ENCODE measurements at places on chromosomes 7 and 10.
A peak's percentile ranks its signal among the peaks of the same experiment; 100 is the strongest.

GRCh38 chr10:119177708-119178371, 772 bp downstream of the PRDX3 start:
- no peak for DNase-seq

GRCh38 chr10:76036111-76036940, 604.9 kb downstream of the LRMDA start:
- DNase-seq, result peak; percentile 84

- DNase-seq, result no peak
Measured at GRCh38 chr10:13206546-13207443, 27.4 kb downstream of the UCMA start.

GRCh38 chr7:121187222-121187621, 141.6 kb upstream of the WNT16 start:
- DNase-seq, result no peak

DNA sequence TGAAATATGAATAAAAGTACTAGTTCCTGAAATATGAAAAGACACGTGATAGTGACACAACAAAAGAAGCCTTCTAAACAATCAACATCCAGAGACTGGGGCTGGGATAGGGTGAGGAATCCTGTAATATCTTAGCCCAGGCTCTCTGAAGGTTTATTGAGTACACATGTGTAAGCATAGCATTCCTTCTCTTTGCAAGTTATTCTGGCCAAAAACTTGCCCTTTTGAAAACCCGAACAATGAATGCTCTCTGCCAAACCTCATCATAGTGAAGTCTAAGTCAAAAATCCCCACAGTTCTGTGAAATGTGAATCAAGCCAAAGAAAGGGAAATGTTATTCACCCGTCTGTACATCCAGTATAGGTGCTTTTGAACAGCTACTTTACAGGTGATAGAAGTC, 11.6 kb downstream of the SEMA3D start:
- DNase-seq, result no peak

GRCh38 chr7:137898839-137899721, 52.3 kb upstream of the DGKI start:
- peak; percentile 66 for DNase-seq

DNA sequence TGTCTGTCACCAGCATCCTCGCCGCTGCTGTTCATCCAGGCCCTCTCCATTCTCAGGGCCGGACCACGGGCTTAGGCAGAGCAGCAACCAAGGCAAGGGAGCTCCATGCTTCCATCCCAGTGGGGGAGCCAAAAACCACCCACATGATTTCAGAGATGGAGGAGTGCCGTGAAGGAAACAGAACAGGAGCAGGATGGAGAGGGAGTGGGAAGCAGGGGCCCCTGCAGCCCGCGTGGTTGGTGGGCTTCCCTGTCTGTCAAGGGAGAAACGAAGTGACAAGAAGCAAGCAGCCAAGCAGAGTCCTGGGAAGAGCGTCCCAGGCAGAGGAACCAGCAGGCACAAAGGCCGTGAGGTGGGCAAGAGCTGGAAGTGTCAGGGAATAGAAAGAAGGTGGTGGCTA, 95.7 kb downstream of the SLIT1 start:
- DNase-seq, result no peak

DNA sequence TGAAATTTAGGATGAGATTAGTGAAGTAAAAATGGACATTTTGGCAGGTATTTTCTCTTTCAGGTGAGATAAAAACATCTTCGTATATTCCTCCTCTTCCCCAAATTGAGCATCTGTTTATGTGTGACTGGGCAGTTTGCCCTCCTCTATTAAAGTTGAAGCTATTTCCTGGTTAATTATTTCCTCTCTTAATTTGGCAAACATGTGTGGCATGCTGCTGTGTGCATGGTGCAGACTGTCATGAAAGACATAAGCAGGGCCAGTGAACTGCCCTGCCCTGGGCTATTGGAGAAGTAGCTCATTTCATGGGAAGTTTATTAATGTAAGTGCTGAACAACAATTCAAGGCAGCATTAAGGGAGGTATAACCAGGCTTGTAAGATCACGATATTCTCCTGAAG, 52.6 kb downstream of the EVX1 start:
- DNase-seq, result no peak

- no peak for DNase-seq
Measured at GRCh38 chr7:120583899-120584586, 273.9 kb downstream of the TSPAN12 start.

- no peak for DNase-seq
Measured at GRCh38 chr7:106279425-106280197, 5.2 kb downstream of the NAMPT start.

DNA sequence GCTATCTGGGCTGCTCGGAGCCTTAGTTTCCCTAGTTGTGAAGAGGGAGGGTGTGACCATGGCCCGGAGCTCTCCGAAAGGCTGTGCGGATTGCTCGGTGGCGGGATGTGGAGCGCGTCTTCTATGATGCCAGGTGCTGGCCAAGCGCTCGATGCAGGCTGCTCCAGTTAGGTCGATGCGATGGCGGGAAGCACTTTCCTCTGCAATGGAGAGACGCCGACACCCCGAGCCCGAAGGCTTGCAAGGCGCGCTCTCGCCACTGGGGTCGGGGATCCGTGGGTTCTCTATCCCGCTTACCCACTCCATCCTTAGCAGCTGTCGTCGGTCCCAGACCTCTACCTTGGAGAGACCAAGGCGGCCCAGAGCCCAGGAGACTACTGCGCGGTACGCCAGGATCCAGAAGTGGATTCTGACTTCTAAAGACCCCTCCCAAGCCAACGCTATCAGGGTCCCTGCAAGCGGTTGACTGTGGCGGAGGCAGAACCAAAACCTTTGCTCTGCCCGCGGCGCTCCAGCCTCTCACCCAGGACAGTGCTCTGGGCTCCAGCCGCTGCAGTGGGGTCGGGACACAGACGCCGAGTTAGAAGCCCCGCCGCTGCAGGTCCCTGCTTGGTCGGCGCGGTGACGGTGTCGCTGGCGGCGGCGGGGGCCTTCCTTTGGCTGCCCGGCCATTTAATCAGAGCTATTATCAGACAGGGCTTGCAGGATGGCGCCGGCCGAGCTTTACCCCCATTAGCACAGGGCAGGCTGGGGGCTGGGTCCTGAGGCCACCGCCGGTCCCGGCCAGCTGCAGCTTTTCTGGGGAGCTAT, 7.8 kb upstream of the TBX20 start:
- no peak for DNase-seq

- DNase-seq, result no peak
Measured at GRCh38 chr10:32142646-32143045, 86.4 kb upstream of the KIF5B start.

GRCh38 chr7:132290021-132290420, 286.2 kb downstream of the PLXNA4 start:
- no peak for DNase-seq

DNA sequence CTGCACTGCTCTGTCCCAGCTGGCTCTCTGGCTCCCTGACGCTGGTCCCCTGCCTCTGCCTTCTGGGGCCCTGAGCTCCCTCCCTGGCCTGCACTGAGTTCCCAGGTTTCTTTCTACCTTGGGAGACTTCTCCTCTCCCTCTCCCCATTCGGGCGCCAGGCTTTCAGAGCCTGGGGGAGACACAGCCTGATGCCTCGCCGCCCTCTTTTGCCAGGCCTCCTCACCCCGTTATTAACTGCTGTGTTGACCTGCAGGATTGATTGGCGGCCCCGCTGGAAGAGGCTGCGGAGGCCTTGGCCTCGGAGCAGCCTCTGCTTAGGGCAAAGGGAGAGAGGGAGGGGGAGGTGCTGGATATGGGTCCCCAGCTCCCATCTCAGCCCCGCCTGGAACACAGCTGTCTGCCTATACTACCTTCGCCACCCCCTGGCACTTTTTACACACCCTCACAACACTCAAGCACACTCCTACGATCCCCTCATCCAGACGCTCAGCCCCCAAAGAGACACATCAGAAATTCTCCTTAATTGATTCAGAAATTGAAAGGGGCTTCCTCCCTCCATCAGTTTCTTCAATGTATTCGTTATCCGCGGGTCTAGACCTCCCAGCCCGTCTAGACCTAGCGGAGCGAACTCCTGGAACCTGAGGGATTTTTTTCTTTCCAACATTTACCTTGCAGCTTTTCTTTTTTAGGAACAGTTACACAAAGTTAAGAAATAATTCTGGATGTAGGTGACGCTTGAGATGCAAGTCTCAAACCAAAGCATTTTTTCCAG, 7.1 kb upstream of the PAX2 start:
- DNase-seq, result no peak

GRCh38 chr10:2734603-2735002, 332.7 kb upstream of the PFKP start:
- DNase-seq, result no peak

DNA sequence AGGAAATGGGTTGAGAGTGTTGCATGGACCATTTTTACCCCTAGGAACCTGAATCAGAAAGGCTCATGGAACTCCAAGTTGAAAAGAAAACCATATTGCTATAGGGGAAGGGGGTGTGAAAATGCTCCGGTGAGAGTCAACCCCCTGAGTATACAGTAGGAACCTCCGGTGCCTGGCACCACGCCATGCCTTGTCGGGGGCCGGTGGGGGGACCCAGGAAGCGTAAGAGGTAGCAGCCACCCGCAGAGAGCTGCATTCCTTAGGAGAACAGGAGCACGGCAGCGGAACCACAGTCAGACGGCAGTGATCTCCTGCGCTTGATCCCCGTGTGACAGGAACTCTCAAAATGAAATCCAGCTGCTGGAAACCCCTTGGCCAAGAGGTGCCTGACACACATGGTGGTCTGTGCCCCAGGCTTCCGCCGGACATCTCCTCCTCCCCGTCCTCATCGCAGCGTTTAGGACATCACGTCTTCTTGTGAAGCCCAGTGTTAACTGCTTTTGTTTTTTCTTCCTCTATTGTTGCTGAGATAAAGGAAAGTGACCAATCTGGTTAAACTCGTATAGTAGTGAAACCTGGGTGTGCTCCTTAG, 186.8 kb downstream of the CELF2 start:
- DNase-seq, result no peak

GRCh38 chr10:71899665-71900412, 48.8 kb upstream of the PSAP start:
- DNase-seq, result peak; percentile 77

Data from left lung (tissue), 14 donors.